ENCODE measurements at places on chromosomes 12 and 14.
A peak's percentile ranks its signal among the peaks of the same experiment; 100 is the strongest.

- no peak for DNase-seq
Observed at GRCh38 chr14:23437133-23438100, 2.0 kb upstream of the MYH7 start.

GRCh38 chr14:104266631-104267575 lies 128.5 kb downstream of the KIF26A start:
- DNase-seq, result no peak

GRCh38 chr14:36900846-36901245 lies 239.2 kb downstream of the PAX9 start:
- no peak for DNase-seq

DNA sequence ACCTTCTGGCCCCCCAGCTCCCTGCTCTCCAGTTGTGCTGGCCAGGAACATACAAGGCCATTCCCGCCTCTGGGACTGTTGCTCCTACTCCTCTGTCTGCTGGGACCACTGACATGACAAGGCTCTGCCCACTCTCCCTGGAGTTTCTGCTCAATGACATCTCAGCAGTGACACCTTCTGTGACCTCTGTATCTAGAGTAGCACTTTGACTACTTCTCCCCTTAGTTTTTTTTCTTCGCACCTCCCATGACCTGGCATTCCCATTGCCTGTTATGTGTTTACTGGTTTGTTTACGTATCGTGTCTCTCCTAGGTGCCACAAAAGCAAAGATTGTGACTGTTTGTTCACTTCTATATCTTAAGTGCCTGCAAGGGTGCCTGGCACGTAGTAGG lies 40.1 kb upstream of the TMEM263 start:
- no peak for DNase-seq

DNA sequence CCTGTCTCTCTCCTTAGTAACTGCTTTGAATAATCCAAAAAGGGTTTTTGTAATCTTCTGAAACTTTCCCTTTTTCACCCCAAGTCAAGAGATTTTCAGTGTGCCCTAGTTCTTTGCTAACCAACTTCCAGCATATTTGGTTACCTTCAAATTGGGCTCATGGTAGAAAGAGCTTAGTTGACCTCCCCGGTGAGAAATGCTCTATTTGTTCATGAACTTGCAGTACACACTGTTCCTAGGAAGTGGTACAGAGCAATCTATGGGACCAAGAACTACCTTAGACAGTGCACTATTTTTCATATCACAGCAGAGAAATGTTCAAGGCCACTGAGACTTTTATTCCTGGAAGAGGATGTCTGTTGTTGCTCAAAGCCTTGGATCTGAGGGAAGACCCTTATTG lies 1.7 kb downstream of the USP5 start:
- DNase-seq, result no peak

- no peak for DNase-seq
Observed at GRCh38 chr12:93153321-93153720, 224.2 kb upstream of the EEA1 start.

GRCh38 chr14:32404784-32405573 lies 75.9 kb downstream of the AKAP6 start:
- DNase-seq, result no peak

GRCh38 chr12:11731455-11731854 lies 82.0 kb downstream of the ETV6 start:
- no peak for DNase-seq

GRCh38 chr12:4240161-4240783 lies 33.3 kb upstream of the CCND2 start:
- DNase-seq, result no peak

- no peak for DNase-seq
Observed at GRCh38 chr14:96040828-96041371, 1.7 kb downstream of the C14orf132 start.

DNA sequence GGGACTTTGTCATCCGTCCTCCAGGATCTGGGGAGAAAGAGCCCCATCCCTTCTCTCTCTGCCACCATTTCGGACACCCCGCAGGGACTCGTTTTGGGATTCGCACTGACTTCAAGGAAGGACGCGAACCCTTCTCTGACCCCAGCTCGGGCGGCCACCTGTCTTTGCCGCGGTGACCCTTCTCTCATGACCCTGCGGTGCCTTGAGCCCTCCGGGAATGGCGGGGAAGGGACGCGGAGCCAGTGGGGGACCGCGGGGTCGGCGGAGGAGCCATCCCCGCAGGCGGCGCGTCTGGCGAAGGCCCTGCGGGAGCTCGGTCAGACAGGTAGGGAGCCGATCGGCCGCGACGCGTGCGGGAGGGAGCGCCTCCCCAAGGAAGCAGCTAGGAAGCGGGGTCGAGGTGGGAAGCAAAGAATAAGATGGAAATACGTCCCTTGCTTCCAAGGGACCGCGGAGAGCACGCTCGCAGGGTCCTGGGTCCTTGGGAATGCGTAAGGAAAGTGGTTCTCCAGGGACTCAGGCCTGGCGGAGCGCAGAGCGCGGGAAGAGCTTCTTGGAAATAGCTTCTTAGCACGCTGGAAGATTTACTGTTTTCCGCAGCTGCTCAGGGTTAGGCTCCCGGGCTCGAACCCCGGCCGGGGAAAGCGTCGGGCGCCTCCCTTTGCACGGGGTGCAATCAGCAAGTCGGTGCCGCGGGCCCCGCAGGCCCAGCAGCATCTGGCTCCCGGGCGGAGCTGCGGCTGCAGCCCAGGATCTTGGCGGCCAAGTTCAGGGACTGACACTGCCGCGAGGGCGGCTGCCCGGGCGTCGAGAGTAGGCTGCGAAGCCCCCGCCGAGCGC lies 457 bp downstream of the SOCS2 start:
- DNase-seq, result no peak

- DNase-seq, result no peak
Observed at GRCh38 chr12:59579631-59580030, 16.2 kb upstream of the SLC16A7 start.

DNA sequence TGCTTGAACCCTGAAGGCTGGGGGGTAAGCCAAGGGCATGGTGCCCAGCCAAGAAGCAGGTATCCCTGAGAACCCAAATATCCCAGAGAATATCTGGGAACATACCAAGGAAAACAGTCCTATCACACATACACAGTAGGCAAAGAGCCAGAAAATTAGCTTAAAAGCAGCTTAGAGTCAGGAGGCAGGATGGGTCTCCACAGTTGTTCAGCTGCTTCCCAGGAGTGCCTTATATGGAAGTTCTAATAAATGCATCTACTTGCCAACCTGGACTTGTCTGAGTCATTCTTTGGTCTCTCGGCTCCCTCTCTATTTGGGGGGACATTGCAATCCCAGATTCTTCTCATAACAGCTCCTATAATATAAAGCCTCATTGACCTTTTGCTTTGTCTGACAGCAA lies 9.0 kb upstream of the GPR135 start:
- no peak for DNase-seq

GRCh38 chr14:103879570-103880347 lies 32.4 kb upstream of the PPP1R13B start:
- DNase-seq, result no peak

DNA sequence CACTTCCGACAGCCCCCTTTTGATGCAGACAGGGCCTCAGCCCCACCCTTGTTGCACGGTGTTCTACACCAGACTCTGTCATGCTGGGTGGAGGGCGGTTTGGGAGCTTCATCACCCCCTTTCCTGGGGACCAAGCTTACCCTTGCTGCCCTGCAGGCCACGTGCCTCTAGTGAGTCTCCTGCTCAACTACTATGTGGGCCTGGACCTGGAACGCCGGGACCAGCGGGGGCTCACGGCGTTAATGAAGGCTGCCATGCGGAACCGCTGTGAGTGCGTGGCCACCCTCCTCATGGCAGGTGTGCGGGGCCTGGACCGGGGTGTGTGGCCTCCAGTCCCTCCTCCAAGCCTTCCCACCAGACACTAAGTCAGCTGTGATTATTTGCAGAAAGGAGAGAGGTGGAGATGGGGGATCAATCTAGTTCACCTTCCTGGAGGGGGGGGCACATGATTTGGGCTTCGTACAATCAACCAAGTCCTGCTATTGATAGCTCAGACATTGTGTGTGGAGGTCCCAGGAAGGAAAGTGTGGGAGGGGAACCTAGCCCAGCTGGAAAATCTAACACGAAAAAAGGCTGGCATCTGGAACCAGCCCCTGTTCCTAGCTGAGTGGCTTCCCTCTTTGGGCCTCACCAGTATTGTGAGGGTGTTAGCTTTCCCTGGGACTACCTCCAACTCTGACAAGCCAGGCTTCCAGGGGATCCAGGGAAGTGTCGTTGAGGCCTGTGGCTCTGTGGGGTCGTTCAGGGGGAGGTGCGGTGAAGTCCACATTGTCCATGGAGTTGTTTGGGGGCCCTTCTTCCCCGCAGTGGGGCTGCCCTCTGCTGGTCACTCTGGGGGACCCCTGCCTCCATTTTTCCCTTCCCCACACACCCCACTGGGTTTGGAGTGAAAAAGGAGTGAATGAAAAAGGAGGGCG lies 1.6 kb downstream of the ANKRD33 start:
- peak; percentile 18 for DNase-seq

- no peak for DNase-seq
Observed at GRCh38 chr14:59939828-59940227, 19.9 kb downstream of the LRRC9 start.

GRCh38 chr14:103702497-103703432 lies 12.5 kb downstream of the XRCC3 start:
- DNase-seq, result no peak

DNA sequence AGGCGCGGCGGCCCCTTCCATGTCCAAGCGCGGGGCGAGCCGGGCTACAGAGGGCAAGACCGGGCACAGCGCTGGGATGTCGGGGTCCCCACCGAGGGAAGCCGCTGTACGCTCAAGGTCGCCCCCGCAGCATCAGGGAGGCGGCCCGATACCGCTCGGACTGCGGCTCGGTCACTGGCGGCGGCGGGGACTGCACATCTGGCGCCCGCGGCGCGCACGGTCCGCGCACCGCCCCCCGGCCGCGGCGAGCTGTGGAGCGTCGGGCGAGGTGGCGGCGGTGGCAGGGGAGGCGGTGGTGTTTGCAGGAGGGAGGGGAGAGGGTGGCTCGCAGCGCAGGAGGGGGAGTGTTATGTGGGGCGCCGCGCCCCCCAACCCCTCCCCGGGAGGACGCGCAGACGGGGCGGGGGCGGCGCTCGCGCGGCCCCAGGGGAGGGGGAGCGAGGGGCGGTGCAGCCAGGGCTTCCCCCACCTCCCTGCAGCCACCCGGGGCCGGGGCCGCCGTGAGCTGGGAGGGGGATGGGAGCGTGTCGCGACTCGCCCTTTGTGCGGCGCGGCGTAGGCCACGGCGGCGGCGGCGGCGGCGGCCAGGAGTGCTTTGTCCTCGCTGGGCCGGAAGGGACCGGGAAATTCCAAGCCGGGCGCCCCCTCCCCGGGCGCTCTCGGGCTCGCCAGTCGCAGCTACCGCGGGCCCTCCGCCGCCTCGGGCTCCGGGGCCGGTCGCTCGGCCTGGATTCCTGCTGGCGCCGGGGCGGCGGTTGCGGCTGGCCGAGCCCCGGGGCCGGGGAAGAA lies at the start of gene NUAK1:
Gene NUAK1, minus strand, starts transcription at position 322 of the 789 bp plus-strand sequence. Its CDS starts 301 bp downstream, at position 21.
- no peak for DNase-seq

DNA sequence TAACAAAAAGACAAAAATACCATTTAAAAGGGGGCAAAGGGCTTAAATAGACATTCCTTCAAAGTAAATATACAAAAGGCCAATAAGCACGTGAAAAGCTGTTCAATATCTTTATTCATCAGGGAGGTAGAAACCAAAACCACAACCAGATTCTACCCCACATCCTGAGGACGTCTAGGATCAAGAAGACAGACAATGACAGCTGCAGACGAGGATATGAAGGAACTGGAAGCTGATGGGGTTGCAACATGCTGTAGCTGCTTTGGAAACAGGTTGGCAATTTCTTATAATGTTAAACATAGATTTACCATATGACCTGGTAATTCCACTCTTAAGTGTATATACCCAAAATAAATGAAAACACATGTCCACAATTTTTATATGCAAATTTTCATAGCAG lies 85.1 kb upstream of the C14orf180 start:
- DNase-seq, result no peak

GRCh38 chr12:110966081-110966760 lies 45.8 kb upstream of the MYL2 start:
- no peak for DNase-seq

- no peak for DNase-seq
Observed at GRCh38 chr12:93177208-93178153, 200.2 kb upstream of the NUDT4 start.

DNA sequence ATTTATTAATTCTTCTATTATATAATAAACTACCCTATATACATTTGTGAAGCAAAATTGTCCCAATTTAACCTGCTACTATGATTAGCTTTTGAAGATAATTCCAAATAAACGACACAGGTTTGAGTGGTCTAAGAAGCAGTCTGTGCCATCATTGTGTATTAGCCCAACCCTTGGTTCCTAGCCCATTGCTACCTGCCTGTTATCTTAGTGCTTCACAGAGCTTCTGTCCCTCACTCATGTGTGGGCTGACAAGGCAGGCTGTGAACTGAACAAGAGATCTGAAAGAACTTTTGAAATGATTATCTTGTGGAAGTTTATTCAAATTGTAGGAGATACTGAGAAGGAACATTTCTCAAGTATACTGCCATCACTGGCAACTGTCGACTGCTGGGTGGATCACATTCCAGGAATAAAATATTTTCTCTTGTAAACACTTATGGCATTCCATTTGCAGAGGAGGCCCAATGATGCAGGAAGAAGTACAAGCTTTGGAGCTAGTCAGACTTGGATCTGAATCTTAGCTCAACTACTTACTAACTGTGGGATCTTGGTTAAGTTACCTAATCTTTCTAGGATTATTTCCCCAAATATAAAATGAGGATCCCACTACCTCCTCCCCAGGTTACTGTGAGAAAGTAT lies 7.8 kb upstream of the MTERF2 start:
- DNase-seq, result no peak

- no peak for DNase-seq
Observed at GRCh38 chr12:124636138-124636978, 68.9 kb upstream of the NCOR2 start.

GRCh38 chr12:9870286-9870866 lies 1.2 kb upstream of the CLEC2B start:
- no peak for DNase-seq

DNA sequence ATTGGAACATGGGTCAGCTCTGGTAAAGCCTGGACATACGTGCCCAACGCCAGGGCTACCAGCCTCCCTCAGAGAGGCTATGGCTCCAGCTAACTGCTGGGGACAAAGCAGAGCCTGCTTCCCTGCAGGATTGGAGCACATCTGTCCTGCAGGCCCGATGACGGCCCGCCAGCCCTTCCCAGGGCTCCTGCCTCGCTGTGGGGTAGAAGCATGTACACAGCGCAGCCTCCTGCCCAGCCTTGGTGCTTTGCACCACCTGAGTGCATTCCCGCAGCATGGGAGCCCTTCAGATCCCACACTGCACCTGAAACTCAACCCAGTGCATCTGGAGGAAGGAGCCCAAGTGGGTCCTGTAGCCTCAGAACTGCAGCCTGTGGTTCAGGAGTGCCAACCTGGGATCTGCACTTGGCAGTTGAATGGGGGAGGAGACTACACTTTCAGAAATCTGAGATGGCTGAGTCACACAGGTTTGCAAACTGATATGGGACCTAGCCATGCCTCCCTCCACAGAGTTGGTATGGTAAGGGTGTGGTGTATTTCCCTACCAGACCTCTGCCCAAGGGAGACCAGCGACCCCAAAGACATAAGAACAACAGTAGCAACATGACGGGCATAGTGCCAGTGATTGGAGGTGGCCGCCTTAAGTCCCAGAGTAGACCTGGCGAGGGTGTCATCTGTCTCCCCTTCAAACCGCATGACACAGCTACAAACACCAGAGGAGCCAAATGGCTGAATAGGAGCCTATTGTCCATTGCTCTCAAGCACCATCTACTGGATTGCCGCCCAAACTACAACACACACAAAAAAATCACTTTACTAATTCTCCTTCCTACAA lies 273.9 kb upstream of the MIS18BP1 start:
- DNase-seq, result no peak

Data from omental fat pad (tissue), 4 donors.